NCI-H187 treated with DMSO at 0.1 percent for 48 hours (cell line): ENCODE measurements at places on chromosomes 2 and 18.

DNA sequence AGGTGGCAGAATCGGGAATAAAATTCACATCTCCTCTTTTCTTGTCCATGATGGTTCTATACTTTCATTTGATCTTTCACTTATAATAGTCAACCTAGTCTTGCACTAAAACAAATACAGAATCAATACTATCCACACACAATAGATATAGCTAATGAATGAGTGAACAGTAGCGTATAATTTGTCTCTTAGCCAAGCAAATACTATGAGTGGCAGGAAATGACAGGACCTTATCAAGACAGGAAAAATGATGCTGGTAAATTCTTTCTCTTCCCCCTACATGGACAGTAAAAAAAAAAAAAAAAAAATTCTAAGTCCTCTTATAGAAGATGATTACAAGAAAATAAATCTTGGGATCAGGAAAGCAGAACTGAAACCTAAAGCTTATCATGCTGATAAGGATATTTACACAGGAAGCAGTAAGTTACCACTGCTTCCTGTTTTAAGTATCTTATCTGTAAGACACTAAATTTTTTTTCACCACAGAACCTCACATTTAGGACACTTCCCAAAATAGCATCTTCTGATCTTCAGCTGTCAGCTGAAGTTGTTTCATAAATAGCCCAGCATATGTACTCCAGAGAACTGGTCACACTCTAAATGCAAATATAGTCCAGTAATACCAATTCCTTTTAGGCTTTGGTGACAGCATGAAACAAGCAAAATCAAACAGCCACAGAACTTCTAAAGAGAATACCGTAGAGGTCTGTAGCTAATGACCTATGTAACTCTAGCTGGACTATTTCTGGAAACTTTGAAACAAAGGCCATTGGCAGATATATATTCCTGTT, 27.0 kb downstream of the IRS1 start:
- no peak for DNase-seq

DNA sequence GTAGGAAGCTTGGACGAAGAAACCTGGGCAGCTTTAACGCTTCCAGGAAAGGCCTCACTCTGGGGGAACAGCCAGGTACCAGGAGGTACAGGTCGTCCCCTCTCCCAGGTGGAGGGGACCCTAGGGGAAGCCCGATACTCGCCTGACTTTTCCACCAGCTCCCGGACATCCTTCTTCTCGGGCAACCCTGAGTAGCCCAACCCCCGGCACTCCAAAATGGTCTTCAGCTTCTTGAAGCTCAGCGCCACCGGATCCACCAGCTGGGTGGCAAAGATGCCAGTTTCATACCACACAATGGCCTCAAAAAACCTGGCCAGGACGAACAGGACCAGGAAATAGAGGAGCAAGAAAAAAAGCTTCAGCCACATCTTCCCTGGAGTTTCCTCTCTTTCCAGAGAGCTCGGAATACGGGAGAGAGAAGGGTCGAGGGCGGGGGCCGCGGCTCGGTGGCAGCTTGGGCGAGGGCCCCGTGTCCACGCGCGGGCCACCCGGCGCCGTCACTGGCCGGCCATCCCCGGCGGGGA, 1.1 kb downstream of the RNF103 start:
- no peak for DNase-seq

DNA sequence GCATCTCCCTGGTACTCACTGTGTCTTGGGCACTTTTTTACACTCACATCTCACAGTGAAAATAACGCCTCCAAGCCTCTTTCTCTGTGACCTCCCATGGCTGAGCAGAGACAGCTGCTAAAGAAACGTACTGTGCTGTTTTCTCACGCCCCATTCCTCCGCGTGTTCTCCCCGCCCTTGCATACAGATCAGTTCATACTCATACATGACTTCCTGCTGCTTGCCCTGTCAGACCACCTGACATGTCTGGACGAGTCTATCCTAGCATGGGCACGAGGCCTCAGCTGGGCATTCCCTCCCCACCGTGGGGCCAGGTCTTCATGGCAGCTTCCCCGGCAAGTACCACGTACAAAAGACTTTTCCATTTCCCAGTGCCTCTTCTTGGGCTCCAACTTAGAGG, 21.2 kb upstream of the IL1A start:
- DNase-seq = no peak

DNA sequence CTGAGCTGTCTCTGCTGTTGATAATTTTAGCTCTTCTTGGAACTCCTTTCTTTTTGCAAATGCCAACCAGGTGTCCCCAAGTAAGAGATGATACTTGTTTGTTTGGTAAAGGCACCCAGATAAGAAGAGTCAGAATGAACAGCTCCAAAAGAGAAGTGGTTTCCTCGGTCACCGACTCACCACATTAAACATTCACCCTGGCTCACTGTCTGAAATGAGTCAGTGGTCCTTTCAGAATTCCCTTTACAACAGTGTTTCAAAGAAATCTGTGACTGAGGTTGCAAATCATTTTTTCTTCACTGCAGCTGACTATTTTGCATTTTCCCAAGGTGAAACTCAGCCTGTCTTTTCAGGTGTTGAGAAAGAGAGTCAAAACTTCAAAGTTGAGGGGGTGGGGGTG, 16.2 kb upstream of the CXCR4 start:
- no peak for DNase-seq

GRCh38 chr2:237615631-237616249, 11.6 kb upstream of the LRRFIP1 start:
- no peak for DNase-seq

- DNase-seq = no peak
Measured at GRCh38 chr2:52193804-52194203, 1161.9 kb upstream of the NRXN1 start.

GRCh38 chr2:80573950-80574349, 269.4 kb upstream of the LRRTM1 start:
- peak; percentile 6 for DNase-seq

DNA sequence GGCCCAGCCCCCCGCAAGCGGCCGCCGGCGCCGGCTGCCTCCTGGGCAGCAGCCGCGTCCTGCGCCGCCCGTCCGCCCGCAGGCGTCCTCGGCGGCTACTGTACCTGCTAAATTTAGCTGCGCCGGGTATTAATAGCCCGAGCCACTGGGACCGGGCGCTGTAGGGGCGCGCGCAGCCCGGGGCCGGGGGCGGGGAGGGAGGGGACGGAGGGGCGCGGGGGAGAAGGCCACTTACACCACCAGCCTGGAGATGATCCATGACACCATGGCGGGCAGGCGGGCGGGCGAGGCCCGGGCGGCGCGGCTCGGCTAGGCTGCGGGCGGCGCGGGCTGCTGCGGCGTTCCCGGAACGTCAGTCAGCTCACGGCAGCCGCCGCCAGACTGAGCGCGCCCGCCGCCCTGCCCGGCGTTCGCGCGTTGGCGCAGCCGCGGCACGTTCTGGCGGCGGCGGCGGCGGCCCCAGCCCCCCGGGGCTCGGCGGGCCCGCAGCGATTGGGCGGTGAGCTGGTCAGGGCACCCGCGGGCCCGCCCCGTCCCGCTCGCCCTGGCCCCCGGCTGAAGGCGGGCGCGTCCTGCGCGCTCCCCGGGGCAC, at the start of gene REEP1:
TSS of gene REEP1 (minus strand) at position 383 of the 592 bp plus-strand sequence. CDS start at position 267, 116 bp downstream.
- no peak for DNase-seq

DNA sequence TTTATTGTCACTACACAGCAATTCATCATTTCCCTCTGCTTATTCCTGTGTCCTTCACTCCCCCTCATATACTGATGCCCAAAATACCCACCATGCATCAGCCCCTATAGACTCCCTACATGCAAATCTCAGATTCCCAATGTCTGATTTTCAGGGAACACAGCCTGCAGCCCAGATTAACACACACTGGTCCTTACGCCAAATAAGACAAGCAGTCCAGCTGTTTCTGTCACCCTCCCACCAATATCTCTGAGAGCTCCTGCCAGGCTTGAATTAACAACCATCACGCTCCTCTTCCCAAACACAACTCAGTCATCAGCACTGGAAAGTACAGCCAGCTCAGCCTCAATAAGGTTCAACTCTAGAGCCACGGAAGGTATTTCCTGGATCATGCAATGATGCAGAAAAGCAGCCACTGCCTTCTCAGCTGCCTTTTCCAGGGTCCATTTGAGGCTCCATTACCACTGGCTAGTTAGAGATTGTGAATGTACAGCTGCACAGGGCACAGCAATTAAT, 39.0 kb upstream of the SLC35F5 start:
- no peak for DNase-seq

GRCh38 chr2:88614497-88615157, 12.6 kb downstream of the EIF2AK3 start:
- no peak for DNase-seq

GRCh38 chr18:75376004-75376403, 51.5 kb downstream of the SMIM21 start:
- DNase-seq = no peak

DNA sequence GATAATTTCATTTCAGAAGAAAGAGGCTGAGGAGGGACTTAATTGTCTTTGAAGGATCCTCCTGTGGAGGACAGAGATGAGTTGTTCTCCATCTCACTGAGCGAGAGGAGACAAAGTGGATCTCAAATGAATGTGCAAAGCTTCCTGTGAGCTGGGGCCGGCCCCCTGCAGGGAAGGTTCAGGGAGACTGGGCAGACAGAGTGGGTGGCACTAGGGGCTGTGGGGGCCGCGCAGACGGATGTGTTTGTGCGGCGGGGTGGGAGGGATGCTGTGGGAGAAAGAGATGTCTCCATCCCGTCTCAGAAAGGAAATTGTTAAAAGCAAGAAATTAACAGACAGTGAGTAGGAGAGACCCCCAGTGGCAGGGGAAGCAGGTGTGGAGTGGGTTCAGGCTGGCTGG, 29.1 kb downstream of the KLHL29 start:
- DNase-seq = no peak

DNA sequence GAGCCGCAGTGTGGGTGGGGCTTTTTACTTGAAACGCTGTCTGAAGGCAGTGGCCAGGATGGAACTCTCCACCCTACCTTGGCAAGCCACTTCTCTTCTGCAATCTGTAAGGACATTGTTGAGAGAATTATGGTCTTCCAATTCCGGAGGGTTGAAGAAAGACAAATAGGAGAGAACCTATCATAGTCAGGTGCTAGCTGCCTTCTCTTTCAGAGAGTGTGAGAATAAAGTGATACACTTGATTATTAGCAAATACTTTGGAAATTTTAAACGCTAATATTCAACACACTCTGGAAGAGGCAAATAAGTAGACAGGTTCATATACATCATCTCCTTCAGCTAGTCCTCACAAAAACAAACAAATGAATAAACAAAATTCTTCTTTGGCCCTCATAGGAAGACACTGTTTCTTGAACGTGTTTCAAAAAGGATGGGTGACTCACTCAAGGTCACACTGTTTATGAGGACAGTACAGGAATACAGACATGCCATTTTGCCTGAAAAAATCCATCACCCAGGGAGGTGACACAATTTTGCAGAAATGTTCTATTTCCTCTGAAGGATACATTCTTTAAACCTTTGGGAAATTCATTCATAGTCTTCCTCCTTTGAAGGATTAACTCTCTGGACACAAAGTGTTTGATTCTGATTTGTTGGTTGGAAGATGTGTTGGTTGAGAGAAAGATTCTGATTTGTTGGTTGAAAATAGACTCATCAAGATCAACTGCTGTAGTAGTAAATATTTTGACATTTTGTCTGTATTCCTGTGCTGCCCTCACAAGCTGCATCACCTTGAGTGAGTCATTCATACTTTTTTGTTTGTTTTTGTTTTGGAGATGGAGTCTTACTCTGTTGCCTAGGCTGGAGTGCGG, 2.2 kb upstream of the IL1RN start:
- no peak for DNase-seq

GRCh38 chr2:165886487-165887146, 67.0 kb downstream of the TTC21B start:
- peak; percentile 30 for DNase-seq
